Naive B cell (primary cell): ENCODE measurements at places on chromosomes 4 and X. TPM values are rescaled to one million over a fixed set of nuclear protein-coding genes. Genes with fewer than 3 reads are reported as not detected.
A peak's percentile ranks its signal among the peaks of the same experiment; 100 is the strongest.

GRCh38 chr4:110411574-110412011, 64.4 kb upstream of the ENPEP start:
- no peak overlapping the region for H3K27ac ChIP-seq
- no peaks in the 10 kb centered on the region for H3K4me1 ChIP-seq
- DNase-seq: no peak
- H3K36me3 ChIP-seq: no peaks in the 10 kb centered on the region

- peaks cover 8% of the 10 kb centered on the region for H3K4me1 ChIP-seq
- H3K27ac ChIP-seq: no peak overlapping the region
- DNase-seq: no peak
- H3K36me3 ChIP-seq: no peaks in the 10 kb centered on the region
- peaks cover 17% of the 10 kb centered on the region for H3K27me3 ChIP-seq
These were observed 59.6 kb downstream of the LNX1 start for GRCh38 chr4:53531585-53532224.

GRCh38 chrX:72121383-72121782, 10.3 kb downstream of the RTL5 start:
- DNase-seq: no peak
- H3K4me1 ChIP-seq: peaks cover 30% of the 10 kb centered on the region
- H3K27ac ChIP-seq: peak overlapping the region; percentile 69
- H3K27me3 ChIP-seq: peaks cover 13% of the 10 kb centered on the region
- no peaks in the 10 kb centered on the region for H3K36me3 ChIP-seq

DNA sequence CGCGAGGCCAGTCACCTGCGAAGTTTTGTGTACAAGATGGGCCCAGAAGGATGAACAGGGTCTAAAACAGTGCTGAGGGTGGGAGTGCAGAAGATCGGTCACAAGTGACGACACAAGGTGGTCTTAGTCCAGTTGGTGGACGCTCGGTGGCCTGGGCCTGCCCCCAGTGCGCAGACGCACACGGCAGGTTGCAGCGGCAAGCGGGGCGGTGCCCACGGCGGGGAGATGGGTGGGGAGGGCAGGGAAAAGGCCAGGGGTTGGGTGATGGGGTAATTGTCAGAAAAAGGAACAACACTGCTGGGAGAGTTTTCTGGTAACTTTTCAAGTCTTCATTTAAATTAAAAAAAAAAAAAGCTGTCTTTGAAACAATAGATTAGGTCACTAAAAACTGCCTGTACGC, 1.0 kb upstream of the PRDX4 start:
- H3K4me1 ChIP-seq: peaks cover 13% of the 10 kb centered on the region
- DNase-seq: no peak
- H3K27ac ChIP-seq: no peak overlapping the region
- H3K4me3 ChIP-seq: peak overlapping the region; percentile 56

DNA sequence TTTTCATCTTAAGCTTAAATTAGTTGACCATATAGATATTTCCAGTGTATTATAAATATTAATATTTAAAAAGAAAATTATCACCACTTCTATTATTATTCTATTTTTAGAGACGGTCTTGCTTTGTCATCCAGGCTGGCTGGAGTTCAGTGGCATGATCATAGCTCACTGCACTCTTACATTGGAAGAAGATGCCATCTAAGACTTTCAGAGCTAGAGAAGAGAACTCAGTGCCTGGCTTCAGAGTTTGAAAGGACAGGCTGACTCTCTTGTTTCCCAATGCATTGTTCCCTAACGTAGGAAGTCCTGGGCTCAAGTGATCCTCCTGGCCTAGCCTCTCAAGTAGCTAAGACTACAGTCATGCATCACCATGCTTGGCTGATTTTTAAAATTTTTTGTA, 75.9 kb downstream of the FIP1L1 start:
- no peak for DNase-seq
- no peaks in the 10 kb centered on the region for H3K27me3 ChIP-seq
- peaks cover 3% of the 10 kb centered on the region for H3K4me1 ChIP-seq
- H3K27ac ChIP-seq: no peak overlapping the region

DNA sequence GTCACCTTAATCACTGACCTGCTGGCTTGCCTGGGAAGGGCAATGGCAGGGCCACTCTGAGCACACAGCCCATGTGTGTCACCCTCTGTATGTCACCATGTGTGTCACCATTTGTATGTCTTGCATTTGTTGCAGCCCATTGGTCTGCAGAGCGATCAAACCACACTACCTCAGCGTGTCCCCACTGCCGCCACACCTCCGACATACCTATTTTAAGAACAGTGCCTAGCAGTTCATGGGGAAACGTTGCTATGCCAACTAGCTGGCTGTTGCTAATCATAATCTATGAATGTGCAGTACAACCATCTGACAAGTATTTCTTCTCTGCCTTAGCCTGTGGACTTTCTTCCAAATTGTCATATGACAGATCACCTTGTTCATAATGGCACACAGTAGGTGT, 8.0 kb upstream of the CRMP1 start:
- H3K27ac ChIP-seq: no peak overlapping the region
- DNase-seq: no peak
- H3K4me3 ChIP-seq: no peak overlapping the region
- H3K27me3 ChIP-seq: peaks cover 81% of the 10 kb centered on the region
- H3K4me1 ChIP-seq: no peaks in the 10 kb centered on the region

GRCh38 chr4:138087066-138087719, 155.0 kb downstream of the SLC7A11 start:
- H3K27ac ChIP-seq: no peak overlapping the region
- no peaks in the 10 kb centered on the region for H3K36me3 ChIP-seq
- DNase-seq: no peak
- H3K4me3 ChIP-seq: no peak overlapping the region
- H3K4me1 ChIP-seq: no peaks in the 10 kb centered on the region

GRCh38 chr4:26139310-26139924, 181.4 kb upstream of the RBPJ start:
- no peak overlapping the region for H3K27ac ChIP-seq
- H3K4me1 ChIP-seq: no peaks in the 10 kb centered on the region
- peaks cover 13% of the 10 kb centered on the region for H3K27me3 ChIP-seq

DNA sequence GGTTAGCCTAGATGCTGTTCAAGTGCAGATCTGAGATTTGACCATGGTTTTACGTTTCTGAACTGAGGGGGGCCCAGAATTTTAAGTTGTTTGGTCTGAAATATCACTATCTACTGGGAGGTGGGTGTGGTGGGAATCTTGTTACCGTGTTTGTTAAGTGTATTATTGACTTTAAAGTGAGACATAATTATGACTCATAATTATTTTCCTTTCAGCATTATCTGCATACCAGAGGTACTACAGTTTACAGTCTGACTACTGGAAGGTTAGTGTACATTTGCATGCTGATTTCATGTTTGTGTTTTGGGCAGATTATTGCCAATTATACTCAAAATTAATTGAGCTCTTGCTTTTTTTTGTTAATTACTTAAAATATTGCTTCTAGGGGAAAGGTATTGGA, 101.5 kb downstream of the KDM6A start:
- no peaks in the 10 kb centered on the region for H3K27me3 ChIP-seq
- H3K4me3 ChIP-seq: no peak overlapping the region
- peaks cover 60% of the 10 kb centered on the region for H3K36me3 ChIP-seq
- DNase-seq: no peak

DNA sequence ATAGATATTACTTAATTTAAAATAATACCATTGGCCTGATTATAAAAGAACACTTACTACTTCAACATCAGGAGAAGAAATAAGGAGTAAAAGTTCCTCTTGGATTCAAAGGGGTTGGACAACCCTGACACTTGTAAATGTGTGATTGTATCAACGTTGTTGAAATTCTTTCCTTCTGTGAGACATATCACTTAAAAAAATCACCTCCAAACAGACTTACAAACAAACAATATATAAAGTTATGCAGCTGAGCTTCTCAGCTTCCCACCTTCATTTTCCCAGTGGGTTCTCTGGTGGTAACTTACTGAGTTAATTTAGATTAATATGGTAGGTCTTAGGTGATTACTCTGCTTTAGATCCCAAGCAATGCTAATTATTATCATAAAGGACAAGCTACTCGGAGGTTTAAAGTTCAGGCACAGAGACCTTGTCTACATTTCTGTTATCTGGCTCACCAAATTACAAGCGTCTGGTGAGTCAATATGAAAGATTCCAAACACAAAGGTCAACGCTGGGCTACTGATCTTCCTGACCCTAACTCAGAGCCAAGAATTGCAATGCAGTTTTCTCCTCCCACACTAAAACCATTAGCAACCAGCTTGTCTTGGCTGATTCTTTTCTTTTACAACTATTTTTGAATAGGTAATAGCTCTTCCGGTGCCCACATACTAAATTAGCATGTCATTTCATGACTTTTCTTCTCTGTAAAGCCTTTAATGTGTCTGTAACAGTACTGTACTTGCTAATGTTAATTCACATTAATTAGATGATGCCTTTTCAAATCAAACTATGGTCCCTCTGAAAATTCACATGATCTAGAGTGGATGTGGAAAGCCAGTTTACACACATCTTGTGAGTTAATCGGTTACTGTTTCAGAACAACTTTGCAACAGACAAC, 157.6 kb downstream of the RASL11B start:
- H3K27me3 ChIP-seq: no peaks in the 10 kb centered on the region
- H3K4me3 ChIP-seq: no peak overlapping the region
- no peaks in the 10 kb centered on the region for H3K4me1 ChIP-seq
- DNase-seq: no peak

GRCh38 chr4:38455092-38455862, 208.7 kb upstream of the KLF3 start:
- no peak overlapping the region for H3K4me3 ChIP-seq
- no peaks in the 10 kb centered on the region for H3K27me3 ChIP-seq

GRCh38 chr4:61094854-61095598, 105.1 kb upstream of the ADGRL3 start:
- no peaks in the 10 kb centered on the region for H3K36me3 ChIP-seq
- no peaks in the 10 kb centered on the region for H3K27me3 ChIP-seq
- no peak overlapping the region for H3K27ac ChIP-seq
- no peak overlapping the region for H3K4me3 ChIP-seq
- DNase-seq: no peak
- no peaks in the 10 kb centered on the region for H3K4me1 ChIP-seq

- H3K4me1 ChIP-seq: peaks cover 10% of the 10 kb centered on the region
- no peak overlapping the region for H3K27ac ChIP-seq
- no peak for DNase-seq
- H3K27me3 ChIP-seq: peaks cover 68% of the 10 kb centered on the region
These were observed 1.3 kb downstream of the SHOX start for GRCh38 chrX:631802-632365.

GRCh38 chr4:147407261-147408045, 73.4 kb upstream of the EDNRA start:
- H3K27ac ChIP-seq: no peak overlapping the region
- H3K4me3 ChIP-seq: no peak overlapping the region
- no peaks in the 10 kb centered on the region for H3K4me1 ChIP-seq
- no peak for DNase-seq
- no peaks in the 10 kb centered on the region for H3K36me3 ChIP-seq
- H3K27me3 ChIP-seq: no peaks in the 10 kb centered on the region

GRCh38 chr4:177573507-177573906, 131.3 kb upstream of the AGA start:
- no peaks in the 10 kb centered on the region for H3K36me3 ChIP-seq
- DNase-seq: no peak
- H3K4me1 ChIP-seq: no peaks in the 10 kb centered on the region
- H3K4me3 ChIP-seq: no peak overlapping the region
- H3K27me3 ChIP-seq: no peaks in the 10 kb centered on the region

DNA sequence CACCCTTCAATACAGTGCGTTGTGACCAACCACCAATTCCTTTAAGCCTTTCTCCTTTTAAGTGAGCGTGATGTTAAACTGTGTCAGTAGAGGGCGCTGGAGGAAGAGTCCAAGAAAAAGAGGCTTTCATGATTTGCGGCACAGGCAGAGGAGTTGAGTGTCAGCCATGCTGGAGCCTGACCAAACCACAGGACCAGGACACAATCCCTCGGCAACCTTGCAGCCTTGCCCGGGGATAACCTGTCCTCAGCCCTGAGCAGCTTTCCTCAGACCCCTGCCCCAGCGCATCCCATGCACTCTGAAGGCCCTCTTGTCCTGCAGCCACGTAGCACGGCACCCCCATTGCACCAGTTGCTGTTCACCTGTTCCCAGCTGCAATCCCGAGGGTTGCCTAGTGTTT, 53.5 kb upstream of the SMIM31 start:
- DNase-seq: no peak
- no peaks in the 10 kb centered on the region for H3K4me1 ChIP-seq
- H3K36me3 ChIP-seq: no peaks in the 10 kb centered on the region
- peaks cover 4% of the 10 kb centered on the region for H3K27me3 ChIP-seq
- no peak overlapping the region for H3K4me3 ChIP-seq

- DNase-seq: no peak
- H3K4me3 ChIP-seq: no peak overlapping the region
- peaks cover 29% of the 10 kb centered on the region for H3K36me3 ChIP-seq
- no peak overlapping the region for H3K27ac ChIP-seq
These were observed 239.1 kb downstream of the RASL11B start for GRCh38 chr4:53101191-53101581.

DNA sequence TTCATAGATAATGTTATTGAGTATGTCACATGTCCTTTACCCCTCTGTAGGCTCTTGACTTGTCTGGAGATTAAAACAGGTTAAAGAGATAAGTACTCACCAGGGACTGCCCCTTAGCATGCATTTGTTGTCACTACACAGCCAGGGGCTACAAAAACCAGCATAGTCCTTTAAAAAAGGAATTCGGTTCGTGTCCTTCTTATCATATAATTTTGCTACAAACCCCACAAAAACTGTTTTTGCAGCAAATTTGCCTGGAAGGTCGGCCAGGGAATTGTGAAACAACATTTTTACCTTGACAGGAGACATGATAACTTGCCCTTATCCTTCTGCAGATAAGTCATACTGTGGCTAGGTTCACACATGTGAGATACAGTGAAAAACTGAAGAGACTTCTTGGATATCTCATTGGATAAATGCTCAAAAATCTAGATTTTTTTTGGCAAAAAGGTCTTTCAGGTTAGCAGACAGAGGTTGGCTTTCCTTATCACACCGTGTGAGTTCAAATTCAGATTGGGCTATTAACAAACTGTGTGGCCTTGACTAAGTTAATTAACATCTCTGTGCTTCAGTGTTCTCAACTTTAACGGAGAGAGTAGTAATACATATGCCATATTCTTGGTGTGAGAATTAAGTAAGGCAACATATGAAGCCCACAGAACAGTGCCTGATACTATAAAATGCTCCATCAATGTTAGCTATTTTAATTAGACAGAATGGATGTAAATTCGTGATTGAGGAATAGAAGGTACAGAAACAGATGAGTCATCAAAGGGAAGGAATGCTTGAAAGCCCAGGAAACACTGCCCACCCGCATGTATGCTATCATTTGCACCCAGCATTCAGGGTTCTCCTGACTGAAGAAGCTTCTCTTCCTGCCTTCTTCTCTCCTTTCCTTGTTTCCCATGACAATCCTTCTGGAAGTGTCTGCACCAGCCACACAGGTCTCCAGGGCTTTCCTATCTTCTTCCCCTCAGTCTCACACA, 30.0 kb downstream of the FAM9C start:
- no peak overlapping the region for H3K4me3 ChIP-seq
- no peak overlapping the region for H3K27ac ChIP-seq
- DNase-seq: no peak
- H3K36me3 ChIP-seq: no peaks in the 10 kb centered on the region
- peaks cover 33% of the 10 kb centered on the region for H3K27me3 ChIP-seq

SYP gene
- 1.3 TPM for polyA plus RNA-seq

HSPA4L gene
- polyA plus RNA-seq: not detected

TAF7L gene
- not detected for polyA plus RNA-seq

MEPE gene
- not detected for polyA plus RNA-seq

CT55 gene
- polyA plus RNA-seq: not detected

GNRHR gene
- not detected for polyA plus RNA-seq

CWH43 gene
- not detected for polyA plus RNA-seq

BEX5 gene
- polyA plus RNA-seq: not detected
